ENCODE measurements at places on chromosomes 6 and 20.

- DNase-seq = peak; percentile 61
These were observed 271.2 kb downstream of the PRL start for GRCh38 chr6:22025468-22026163.

DNA sequence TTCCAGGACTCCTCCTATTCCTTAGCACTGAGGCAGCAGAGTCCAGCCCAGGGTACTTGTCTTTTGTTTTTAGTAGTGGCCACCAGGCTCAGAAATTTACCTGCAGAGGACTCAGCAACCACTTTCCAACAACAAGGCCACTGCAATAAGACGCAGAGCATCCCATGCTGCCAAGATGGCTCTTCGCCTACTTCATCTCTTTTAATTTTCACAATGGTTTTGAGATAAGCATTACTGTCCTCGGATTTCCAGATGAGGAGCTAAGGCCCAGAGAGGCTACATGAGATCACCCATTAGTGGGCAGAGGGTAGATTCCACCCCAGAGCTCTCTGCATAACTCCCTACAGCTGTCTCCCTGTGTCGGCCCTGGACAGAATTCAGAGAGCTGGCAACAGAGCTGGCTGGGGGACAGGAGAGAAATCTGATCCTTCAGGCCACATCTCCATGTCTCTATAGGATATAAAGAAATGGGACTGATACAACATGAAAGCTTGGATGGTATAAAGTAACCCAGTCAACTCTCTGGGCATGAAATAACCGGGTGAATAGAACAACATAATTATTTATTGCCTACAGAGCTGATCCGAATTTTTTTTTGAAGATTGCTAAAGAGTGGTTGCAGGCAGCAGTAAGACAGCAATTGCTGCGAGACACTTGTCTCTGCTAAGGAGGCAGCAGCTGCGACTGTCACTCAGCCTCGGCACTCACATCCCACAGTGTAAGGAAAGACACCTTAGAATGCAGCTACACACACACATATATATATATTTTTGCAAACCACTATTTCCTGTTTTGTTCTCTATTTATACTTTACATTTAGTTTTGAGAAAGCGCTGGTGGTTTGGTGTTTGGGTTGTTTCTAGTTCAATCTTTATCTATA lies 37.2 kb downstream of the SCML4 start:
- no peak for DNase-seq

- no peak for DNase-seq
These were observed 89.1 kb downstream of the CDH22 start for GRCh38 chr20:46219190-46219589.

DNA sequence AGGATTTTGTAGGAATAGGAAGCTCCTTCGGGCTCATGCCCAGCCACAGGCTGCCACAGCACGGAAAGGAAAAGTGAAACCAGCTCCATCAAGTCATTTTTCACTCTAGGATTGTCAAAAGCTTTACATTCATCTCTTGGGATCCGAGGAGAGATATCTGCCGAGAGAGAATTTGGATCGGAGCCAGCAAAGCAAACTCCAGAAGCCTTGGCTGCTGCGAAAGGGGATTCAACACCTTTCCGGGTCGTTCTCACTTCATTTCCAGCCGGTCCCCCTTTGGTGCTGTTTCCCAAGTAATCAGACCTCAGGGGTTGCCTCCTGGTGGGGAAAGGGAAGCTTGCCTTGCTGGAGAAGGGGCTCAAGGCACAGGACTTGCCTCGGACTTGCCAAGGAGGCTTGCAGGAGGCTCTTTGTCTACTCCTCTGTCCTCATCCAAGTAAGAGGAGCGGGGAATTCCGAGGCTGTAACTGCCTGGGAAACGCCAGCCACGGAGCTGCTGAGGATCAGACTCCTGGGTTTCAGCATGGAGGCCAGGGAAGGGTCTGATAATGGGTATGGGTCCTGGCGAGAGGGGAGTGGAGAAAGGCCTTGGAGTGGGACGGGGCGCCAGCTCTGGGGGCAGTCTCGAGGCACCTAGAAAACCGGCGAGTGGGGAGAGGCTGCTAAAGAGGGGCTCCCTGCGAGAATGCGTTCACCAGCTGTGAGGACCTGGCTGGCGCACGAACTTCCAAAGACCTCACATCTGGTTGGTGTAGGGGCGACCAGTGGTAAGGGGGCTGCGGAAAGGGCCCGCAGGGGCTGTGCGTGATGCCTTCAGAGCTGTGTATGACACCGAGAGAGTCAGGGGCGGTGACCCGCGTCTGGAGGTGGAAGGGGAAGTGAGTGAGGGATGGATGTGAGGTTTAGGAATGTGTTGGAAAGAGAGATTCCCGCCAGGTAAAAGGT lies 702 bp downstream of the ETV7 start:
- DNase-seq = peak; percentile 13

GRCh38 chr6:151239603-151240035 lies at the start of gene AKAP12:
Gene AKAP12 (plus strand): TSS chr6:151239967. CDS start chr6:151240563, 596 bp downstream.
- no peak for DNase-seq

DNA sequence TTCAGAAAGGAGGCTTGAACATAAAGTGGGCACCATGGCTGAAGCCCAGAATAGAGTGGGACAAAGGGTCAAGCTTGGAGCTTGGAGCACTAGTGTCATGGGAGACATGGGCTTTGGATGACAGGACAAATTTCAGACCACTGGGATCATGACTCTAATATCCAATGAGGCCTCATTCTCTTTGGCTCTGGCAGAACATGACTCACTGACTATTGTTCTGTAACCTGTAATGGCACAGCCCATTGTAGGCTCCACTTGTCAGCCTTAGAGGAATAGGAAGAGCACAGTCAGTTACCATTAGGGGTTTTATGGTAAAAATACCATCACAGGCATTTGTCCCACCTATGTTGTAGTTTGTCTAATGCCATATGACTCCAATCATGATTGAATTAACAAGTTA lies 34.0 kb upstream of the MMS22L start:
- DNase-seq = no peak

- DNase-seq = no peak
These were observed 49.1 kb downstream of the ARMC2 start for GRCh38 chr6:108897371-108897770.

- DNase-seq = no peak
These were observed 21.4 kb upstream of the ADRM1 start for GRCh38 chr20:62281161-62281933.

DNA sequence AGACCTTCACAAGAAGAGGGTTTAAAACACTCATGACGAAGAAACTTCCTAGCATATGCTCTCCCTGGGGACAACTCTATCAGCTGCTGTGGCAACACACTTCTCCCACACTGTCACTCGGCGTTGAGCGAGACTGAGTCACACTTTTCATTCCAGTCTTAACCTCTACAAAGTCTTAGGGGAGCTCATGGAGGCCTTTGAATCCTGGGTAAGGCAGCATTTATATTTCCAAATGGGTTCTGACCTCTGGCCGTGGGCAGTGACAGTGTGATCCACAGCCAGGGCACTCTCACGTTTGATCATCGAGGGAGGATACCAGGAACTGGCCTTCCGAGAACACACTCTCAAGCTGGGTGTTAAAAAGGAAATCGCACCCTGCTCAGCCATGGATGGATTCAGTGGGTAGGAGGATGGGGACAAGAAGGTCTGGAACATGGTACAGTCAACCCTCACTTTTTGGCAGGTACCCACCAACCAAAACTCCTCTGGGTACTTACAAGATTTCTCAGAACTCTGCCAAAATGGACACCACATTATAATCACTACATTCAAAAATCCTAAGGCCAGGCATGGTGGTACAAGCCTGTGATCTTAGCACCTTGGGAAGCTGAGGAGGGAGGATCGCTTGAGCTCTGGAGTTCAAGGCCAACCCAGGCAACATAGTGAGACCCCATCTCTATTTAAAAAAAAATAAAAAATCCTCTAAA lies 19.6 kb downstream of the RRBP1 start:
- DNase-seq = no peak

Data from AG09309 (cell line).